ENCODE measurements at places on chromosomes 7 and 10.

GRCh38 chr10:23362069-23362830 is 17.7 kb upstream of the C10orf67 start:
- no peak for DNase-seq

GRCh38 chr7:131904760-131905327 is 348.4 kb upstream of the PODXL start:
- DNase-seq, result no peak

DNA sequence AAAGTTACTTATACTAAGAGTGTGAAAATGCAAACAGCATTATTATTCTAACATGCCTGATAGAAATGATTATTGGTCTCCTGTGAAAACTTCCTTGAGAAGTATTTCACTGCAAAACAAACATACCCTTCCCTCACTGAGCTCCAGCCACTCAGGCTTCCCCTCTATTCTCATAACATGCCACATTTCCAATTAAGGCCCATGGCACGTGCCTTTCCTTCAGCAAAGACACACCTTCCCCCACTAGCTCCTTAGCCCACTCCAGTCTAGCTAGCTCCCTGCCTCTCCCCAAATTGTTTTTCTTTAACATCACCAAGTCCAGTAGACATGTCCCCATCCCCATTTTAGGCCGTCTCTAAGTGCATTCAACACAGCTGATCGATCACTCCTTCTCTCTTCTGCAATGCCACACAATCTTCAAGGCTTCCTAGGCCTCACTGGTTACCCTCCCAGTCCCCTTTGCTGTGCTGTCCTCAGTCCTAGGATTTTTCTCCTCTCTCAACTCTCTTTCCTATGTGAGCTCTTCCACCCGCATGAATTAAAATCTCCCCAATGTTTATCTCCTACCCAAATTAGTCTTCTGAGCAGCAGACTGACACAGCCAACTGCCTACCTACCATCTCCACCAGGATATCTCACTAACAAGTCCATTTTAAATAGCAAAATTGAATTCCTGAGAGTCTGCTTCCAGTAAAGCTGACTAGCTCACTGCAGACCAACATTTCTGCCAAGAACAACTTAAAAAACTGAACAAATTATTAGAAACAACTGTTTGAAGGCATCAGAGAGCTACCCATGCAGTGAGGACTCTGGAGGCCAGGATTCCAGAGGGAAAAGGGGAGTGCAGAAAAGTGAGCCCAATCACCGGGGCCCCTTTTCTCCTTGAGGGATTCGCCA is 11.9 kb downstream of the CYTH3 start:
- no peak for DNase-seq

- DNase-seq, result no peak
Measured at GRCh38 chr10:126478546-126478945, 90.3 kb upstream of the ADAM12 start.

- DNase-seq, result no peak
Measured at GRCh38 chr10:63896992-63897391, 375.8 kb downstream of the REEP3 start.

- DNase-seq, result no peak
Measured at GRCh38 chr10:4352414-4352961, 473.5 kb upstream of the AKR1E2 start.

DNA sequence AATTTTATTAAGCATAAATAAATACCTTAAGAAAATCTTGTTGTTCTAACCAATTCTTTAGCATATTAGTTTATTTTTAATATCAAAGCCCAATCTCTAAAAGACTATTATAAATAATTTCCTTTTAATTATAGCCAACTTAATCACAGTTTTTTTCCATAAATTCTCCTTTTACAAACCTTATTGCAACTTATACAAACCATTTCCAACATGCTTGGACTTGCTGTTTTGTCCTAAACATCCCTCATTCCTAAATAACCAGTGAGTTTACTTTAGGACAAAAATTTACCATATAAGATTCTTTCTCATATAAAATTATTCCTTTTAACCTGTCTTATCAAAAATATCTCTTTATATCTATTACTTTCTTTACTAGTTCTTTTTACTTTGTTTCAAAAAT is 25.2 kb upstream of the LSM8 start:
- no peak for DNase-seq

GRCh38 chr7:139548302-139549028 is 25.0 kb downstream of the CLEC2L start:
- DNase-seq, result no peak

GRCh38 chr10:133347710-133348517 is 741 bp downstream of the PRAP1 start:
- no peak for DNase-seq

GRCh38 chr7:77940647-77941046 is 142.1 kb downstream of the PHTF2 start:
- no peak for DNase-seq

- no peak for DNase-seq
Measured at GRCh38 chr7:72710983-72711382, 117.0 kb downstream of the TYW1B start.

GRCh38 chr10:95275726-95276366 is 15.0 kb downstream of the PDLIM1 start:
- DNase-seq, result no peak

Measured in GM18507 (cell line).